ENCODE measurements at places on chromosomes 4 and X.

- ATAC-seq, result no peak
Observed at GRCh38 chr4:54268151-54268550, 39.1 kb downstream of the PDGFRA start.

GRCh38 chr4:182969651-182970279 lies 52.6 kb upstream of the DCTD start:
- no peak for ATAC-seq

DNA sequence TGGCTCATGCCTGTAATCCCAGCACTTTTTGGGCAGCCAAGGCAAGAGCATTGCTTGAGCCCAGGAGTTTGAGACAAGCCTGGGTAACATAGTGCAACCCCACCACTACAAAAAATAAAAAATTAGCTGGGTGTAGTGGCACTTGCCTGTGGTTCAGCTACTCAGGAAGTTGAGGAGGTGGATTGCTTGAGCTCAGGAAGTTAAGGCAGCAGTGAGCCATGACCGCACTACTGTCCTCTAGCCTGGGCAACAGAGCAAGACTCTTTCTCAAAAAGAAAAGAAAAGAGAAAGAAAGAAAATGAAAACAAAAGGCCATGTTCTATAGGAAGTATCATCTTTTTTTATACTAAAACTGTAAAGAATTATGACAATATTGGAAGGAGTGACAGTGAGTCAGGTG lies 38.5 kb downstream of the NEK1 start:
- ATAC-seq, result no peak

GRCh38 chrX:140354431-140355120 lies 150.3 kb downstream of the SOX3 start:
- ATAC-seq, result no peak

- ATAC-seq, result peak; percentile 54
Observed at GRCh38 chr4:185128272-185129119, 14.6 kb upstream of the SLC25A4 start.

- no peak for ATAC-seq
Observed at GRCh38 chr4:149830823-149831222, 15.2 kb upstream of the IQCM start.

GRCh38 chr4:113349430-113349829 lies 300.0 kb downstream of the ANK2 start:
- no peak for ATAC-seq

GRCh38 chrX:132365490-132365889 lies 123.3 kb downstream of the MBNL3 start:
- no peak for ATAC-seq

DNA sequence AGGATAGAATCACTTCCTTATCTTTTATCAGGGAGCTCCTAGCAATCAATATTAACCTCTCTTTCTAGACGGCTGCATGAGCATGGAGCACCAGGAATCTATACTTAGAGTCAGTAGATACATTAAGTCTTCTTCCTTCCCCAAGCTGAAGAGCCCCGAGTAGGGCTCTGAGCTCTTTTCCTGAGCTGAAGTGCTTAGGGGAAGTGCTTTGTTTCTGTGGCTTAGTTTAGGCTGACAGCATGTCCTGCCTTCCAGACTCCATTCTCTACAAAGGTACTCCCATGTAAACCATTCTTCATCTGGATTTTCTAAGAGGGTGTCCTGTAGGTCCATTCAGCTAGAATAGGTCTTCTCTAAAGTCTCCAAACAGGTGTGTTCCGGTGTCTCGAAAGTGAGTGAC lies 127.5 kb upstream of the AFF2 start:
- ATAC-seq, result no peak

DNA sequence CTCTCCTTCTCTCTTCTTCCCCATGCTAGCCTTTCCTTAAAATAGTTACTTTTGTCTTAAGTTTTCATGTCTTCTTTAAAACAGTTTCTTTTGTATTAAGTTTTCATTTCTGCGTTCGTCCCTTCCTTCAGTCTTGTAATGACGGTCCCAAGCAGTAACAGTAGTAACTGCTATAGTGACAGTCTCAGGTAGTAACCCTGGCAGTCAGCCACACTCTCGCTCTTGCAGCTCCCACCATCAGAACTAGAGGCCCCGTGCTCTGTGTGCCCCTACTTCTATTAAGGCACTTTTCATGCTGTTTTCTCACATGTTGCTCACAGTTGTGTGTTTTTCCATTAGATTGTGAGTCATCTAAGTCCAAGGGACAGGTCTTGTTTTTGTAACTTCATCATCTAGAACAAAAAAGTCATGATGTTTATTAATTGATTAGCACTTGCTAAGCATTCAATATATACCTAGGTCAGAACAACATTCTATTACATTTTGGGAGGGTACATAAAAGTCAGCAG lies 49.3 kb downstream of the C4orf33 start:
- no peak for ATAC-seq

DNA sequence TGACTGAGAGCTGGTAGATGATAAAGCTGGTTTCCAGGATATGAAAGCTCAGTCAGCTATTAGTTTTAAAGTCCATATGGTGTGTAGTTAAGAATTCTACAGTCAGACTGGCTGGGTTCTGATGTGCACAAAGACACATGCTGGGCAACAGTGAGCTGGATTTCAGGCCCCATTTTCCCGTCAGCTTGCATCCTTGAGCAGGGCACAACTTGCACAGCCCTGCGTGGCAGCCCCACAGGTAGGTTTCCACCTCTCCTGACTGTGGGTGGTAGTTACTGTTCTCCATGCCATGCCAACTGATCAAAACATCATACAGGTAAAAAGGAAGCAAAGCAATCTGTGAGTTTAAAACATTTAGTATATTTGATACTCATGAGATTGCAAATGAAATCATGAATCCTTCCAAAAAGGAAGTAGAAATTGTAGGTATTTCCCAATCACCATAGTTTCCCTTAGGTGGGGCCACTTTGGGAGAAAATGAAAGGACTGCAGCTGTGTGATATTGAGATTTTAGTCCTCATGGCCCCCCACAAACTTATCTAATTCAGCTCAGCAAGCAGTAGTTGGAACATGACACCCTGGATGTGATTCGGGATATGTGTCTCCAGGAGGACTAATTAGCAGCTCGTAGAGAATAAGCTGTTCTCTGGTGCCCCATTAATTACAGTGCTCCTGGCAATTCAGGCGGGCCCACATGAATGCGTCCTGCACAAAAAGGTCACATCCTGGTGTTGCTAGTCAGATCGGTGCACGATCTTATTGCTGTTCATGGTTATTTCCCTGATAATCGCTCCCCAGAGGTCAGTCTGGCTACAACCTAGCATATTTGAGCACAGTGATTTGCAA lies 42.4 kb upstream of the NOCT start:
- ATAC-seq, result no peak

- ATAC-seq, result no peak
Observed at GRCh38 chrX:80181079-80181478, 166.5 kb downstream of the TBX22 start.

- ATAC-seq, result no peak
Observed at GRCh38 chr4:48832571-48832970, 1.7 kb downstream of the OCIAD1 start.
